ENCODE measurements at places on chromosomes 5 and 9. TPM values are rescaled to one million over a fixed set of nuclear protein-coding genes. Genes with fewer than 3 reads are reported as not detected.

DNA sequence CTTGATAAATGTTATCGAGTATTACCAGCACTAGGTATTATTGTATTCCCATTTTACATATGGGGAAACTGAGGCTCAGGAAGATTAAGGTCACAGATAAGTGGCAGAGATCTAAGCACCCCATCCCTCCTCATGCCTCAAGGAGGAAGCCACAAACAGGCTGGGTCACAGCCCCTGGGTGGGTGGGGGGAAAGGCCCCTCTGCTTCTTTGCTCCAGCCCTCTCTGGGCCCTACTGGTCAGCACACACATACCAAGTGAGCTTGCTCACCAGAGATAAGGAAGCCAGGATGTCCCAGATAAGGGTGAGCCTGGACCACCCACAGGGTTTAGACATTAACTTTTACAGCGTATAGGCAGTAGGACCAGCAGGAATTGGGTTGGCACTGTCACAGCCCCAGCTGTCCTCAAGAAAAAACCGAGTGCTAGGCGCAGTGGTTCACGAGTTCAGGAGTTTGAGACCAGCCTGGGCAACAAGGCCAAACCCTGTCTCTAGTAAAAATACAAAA lies 45.3 kb downstream of the STK10 start:
- no peak overlapping the region for H3K4me3 ChIP-seq
- H3K36me3 ChIP-seq, result no peaks in the 10 kb centered on the region
- peak; percentile 44 for DNase-seq
- no peak overlapping the region for H3K27ac ChIP-seq
- H3K4me1 ChIP-seq, result peaks cover 48% of the 10 kb centered on the region
- H3K27me3 ChIP-seq, result no peaks in the 10 kb centered on the region

The SMC5 gene
- total RNA-seq, result 56.8 TPM

GRCh38 chr9:18947892-18948339 lies 85.1 kb downstream of the SAXO1 start:
- H3K36me3 ChIP-seq, result no peaks in the 10 kb centered on the region
- no peak overlapping the region for H3K4me3 ChIP-seq
- no peaks in the 10 kb centered on the region for H3K4me1 ChIP-seq
- no peak overlapping the region for H3K27ac ChIP-seq

DNA sequence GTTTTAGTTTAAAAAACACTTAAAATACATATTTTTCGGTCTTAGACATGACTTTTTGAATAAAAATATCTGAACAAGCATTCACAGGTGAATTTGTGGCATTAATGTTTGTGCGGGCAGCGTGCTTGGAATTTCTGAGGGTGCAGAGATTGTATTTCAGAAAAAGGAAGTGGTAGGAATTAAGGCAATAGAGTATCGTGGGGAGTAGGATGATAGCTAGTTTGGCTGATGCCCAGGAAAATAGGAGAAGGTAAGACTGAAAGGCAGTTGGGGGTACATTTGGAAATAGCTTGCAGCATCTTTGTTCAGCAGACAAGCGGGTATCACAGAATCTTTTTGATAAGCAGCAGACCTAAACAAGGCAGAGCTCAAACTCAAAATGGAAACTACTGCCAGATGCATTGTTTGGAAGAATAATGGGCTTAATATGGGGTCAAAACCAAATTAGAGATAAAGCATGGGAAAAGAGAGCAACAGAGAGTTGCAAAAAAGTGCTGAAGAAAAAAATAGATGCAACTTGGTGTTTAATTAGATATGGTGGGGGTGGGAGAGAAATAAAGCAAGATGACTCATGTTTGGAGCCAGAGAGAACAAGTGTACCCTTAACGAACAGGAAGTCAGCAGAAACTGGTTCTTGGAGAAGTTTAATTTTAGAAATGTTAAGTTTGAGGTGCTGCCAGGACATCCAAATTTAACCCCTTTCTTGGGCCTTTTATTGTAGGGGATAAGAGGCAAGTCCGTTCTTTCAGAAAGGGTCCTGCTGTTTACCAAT lies 85.7 kb upstream of the ARRDC3 start:
- peaks cover 9% of the 10 kb centered on the region for H3K4me1 ChIP-seq
- H3K27ac ChIP-seq, result no peak overlapping the region
- H3K36me3 ChIP-seq, result no peaks in the 10 kb centered on the region
- H3K27me3 ChIP-seq, result no peaks in the 10 kb centered on the region
- DNase-seq, result peak; percentile 10
- no peak overlapping the region for H3K4me3 ChIP-seq

The SSBP2 gene
- total RNA-seq, result 28.9 TPM

DNA sequence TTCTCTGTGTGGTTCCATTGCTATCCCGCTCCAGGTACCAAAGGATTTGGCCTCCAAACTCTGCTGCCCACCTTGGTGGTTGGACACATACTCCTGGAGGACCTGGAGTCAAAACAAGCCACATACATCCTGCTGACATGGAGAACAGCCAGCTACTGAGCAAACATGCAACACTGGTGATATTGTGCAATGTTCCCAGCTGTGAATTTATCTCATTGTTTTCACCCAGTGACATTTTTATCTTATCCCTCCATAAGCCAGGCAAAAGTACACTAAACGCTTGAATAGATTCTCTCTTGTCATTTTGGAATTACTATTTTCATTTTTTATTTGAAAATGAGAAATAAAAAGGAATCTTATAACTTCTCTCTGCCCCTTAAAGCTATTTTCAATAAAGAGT lies 11.1 kb upstream of the CTSL start:
- peak; percentile 71 for DNase-seq
- H3K4me1 ChIP-seq, result peaks cover 31% of the 10 kb centered on the region
- H3K4me3 ChIP-seq, result no peak overlapping the region
- no peak overlapping the region for H3K27ac ChIP-seq
- H3K36me3 ChIP-seq, result no peaks in the 10 kb centered on the region

The RAB3C gene
- total RNA-seq, result not detected

The CFAP77 gene
- not detected for total RNA-seq

Data from SJCRH30 (cell line).